Activated CD4-positive, alpha-beta T cell treated with anti-CD3 and anti-CD28 coated beads, Interleukin-2, amount 50 U/mL, for 48 hours (primary cell): ENCODE measurements at places on chromosomes 5 and 9.

DNA sequence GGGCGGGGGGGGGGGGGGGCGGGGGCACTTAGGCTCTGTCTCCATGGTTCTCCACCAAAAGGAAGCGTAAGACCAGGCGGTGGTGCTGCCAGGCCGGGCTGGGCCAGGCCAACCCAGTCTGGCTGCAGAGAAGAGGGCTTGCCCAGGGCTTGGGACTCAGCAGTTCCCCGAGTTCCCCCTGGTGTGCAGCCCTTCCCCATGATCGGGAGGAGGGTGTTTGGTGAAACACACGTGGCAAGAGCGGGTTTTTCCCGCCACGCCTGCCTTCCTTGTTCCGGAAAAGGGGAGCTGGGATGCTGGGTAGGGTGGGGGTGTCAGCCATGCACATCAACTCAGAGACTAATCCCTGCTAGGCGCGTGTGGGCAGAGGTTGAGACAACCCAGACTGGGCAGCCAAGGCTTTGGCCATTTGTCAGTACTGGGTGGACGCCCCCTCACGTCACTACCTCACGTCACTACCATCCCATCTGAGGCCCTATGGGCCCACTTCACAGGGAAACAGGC, 32.9 kb downstream of the PRRX2 start:
- peak; percentile 17 for DNase-seq

GRCh38 chr5:131977212-131977604, 31.7 kb upstream of the MEIKIN start:
- DNase-seq = no peak

GRCh38 chr5:4563400-4563799, 576.7 kb upstream of the ADAMTS16 start:
- no peak for DNase-seq

DNA sequence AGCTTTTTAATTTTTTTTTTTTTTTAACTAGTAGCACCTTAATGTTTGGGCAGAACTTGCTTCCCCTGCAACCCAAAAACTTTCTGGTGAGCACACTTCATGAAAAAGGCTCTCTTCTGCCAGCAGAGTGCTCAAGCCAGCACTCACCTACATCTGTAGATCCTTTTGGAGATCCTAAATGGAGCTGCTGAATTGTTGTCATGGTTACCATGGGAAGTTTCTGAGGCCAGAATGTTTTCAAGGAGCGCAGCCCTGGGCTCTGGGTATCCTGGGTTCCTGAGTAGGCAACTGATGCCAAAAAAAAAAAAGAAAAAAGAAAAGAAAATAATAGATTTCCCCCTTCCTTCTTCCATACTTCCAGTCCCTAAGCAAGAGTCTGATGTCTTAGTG, 3.1 kb upstream of the CPEB4 start:
- DNase-seq = no peak

- DNase-seq = no peak
These were observed 286.7 kb downstream of the NFIB start for GRCh38 chr9:14027116-14027800.

DNA sequence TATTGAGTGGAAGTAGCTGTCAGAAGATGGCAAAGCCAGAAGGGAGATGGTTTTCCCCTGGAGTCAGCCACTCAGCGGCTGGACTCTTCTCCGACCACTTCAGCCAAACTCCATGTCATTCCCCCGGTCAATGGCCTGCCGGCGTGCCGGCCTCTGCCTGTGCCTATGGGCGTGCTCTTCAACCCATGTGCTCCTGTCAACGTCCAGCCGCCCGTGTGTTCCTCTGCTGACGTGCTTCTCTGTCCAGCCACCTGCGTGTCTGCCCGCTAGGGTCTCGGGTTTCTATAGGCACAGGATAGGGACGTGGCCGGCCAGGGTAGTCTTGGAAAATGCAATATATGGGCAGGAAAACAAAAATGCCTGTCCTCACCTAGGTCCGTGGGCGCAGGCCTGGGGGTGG, 77.7 kb upstream of the RUFY1 start:
- DNase-seq = no peak
